ENCODE measurements at places on chromosomes 2 and 18.

GRCh38 chr2:43107679-43108078 is 118.7 kb downstream of the ZFP36L2 start:
- no peak for DNase-seq

GRCh38 chr2:30239986-30240752 is 8.8 kb downstream of the LBH start:
- DNase-seq: no peak

GRCh38 chr2:179272406-179273192 is 8.0 kb upstream of the SESTD1 start:
- DNase-seq: no peak

DNA sequence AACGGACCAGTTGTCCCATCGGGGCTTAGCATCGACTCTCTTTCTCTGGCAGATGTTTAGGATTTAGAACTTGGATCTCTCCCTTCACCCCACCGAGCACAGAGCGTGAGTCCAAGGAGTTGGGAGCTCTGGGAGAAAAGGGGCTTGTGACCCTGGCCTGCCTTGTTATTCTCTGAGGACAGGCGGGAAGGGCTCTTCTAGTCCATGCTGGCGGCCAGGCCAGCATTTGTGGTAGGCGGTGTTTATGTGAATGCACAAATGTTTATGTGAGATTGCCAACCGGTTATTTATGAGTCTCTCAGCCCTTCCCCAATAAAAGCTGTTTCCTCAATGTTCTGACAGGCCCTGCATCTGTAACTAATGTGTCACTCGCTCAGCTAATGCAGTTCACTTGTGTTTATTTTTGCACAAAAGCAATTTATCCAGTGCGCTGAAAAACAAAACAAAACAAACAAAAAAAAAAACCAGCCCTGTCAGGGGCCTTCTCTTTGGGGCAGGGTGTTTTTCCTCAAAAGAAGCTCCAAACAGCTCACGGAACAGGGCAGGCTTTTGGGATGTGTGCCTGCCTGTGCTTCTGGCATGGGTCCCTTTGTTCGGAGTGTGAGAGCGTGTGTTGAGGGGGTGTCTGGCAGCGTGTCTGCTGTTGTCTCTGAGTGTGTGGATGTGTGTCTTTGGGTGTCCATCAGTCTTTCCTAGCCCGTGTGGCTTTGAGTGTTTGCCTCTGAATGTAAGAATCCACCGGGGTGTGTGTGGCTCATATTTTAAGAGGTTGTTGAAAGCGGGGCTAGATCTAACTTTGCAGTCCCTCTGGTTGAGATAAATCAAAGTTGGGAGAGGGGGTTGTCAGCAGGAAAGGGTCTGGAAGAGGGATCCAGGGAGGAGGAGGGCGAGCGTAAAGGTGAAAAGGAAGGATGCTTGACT is 52.8 kb upstream of the HAAO start:
- no peak for DNase-seq

GRCh38 chr2:11761259-11761658 is 14.8 kb downstream of the LPIN1 start:
- DNase-seq: no peak

- no peak for DNase-seq
Measured at GRCh38 chr2:152525277-152525838, 190.4 kb downstream of the FMNL2 start.

- DNase-seq: no peak
Measured at GRCh38 chr18:12410081-12410481, 2.4 kb downstream of the PRELID3A start.

DNA sequence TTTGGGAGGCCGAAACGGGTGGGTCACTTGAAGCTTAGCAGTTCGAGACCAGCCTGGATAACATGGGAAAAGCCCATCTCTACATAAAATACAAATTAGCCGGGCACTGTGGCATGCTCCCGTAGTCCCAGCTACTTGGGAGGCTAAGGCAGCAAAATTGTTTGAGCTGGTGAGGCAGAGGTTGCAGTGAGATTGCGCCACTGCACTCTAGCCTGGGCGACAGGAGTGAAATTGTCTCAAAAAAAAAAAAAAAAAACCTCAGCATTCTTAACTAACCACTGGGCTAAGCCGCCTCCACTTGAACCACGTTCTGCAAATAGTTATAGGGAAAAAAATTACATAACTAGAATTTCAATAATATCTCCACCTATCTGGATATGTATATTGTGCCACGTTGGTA is 2.3 kb downstream of the FOXI3 start:
- DNase-seq: no peak

DNA sequence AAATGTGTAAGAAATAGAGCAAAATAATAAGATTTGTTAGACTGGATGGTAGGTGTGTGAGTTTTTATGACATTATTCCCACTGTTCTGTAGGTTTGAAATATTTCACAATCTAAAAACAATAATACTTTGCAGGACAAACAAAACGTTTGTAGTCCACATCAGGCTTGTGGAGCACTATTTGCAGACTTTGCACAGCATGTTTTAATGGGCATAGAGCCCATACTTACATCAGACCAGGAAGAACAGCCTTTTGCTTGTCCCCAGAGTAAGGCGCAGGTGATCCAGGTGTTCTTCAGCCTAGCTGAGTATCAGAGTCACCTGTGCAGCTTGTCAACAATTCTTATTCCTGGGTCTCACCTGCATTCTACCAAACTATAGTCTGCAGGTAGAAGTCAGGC is 9.1 kb upstream of the STK39 start:
- DNase-seq: no peak

DNA sequence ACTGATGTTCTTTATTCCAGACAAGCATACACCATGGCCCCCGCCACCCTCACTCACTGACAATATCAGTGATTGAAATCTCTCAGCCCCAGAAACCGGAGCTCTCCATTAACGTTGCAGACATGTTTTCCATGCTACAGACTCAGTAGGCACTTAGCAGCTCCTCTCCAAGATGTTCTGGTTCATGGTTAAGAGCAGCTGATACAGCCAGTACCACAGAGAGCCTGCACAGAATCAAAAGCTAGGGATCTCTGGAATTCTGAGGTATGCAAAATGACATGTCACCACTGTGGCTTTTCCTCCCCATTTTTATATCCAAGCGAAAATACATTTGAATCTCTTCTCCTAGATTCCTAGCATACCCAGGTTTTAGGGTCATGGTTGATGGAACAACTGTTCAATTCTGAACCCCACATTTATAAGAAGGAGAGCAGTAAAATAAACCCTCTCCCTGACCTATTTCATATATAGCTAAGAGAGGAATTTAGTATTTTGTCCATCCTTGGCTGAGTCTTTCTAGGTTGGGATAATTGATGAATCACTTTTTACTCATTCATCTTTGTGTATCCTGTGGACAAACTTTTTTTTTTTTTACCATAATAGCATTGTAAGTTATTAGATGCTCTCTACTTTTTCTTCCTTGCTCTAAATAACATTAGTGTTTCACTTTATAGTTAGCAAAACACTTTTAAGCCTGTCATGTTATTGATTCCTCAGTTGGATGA is 488.4 kb upstream of the PIK3C3 start:
- DNase-seq: no peak

DNA sequence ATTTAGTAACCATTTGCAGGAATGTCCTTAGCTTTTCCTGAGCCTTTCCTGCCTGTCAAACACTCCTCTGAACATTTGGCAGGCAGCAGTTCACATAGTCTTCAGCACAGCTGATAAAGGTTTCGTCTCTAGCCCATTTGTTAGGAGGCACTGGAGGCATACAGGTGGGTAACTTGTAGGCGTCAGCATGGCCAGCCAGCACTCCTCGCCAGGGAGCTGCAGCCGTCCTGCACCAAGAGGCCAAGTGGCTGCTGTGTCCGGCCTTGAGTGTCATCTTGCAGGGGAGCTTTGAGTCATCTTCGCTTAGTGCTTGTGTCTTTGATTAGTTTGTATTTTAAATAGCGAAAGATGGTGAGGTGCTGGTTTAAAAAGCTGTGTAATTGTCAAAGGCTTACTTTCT is 120.3 kb upstream of the NFATC1 start:
- DNase-seq: no peak

GRCh38 chr2:238261718-238262375 is 22.0 kb upstream of the HES6 start:
- no peak for DNase-seq

DNA sequence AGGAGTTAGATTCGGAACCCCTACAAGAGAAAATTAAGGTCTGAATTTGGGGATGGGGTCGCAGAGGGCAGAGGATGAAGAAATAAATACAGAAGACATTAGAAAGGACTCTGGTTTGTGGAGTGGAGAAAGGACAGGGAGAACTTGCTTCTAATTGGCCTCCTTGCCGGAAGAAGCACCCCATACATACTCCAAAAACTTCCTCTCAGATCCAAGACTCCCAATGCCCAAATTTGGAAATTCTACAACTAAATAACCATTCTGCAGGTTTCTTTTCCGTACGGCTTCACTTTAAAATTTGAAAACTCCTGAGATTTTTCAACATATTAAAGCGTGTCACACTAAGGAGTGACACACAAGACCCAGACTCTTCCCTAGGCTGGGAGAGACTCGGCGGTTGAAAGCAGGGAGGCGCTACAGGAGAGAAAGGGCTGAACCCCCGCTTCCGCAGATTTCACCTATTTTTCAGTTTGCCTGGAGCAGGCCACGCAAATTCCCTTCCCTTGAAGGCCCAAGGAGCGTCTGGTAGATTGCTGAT is 478 bp downstream of the CLHC1 start:
- no peak for DNase-seq

DNA sequence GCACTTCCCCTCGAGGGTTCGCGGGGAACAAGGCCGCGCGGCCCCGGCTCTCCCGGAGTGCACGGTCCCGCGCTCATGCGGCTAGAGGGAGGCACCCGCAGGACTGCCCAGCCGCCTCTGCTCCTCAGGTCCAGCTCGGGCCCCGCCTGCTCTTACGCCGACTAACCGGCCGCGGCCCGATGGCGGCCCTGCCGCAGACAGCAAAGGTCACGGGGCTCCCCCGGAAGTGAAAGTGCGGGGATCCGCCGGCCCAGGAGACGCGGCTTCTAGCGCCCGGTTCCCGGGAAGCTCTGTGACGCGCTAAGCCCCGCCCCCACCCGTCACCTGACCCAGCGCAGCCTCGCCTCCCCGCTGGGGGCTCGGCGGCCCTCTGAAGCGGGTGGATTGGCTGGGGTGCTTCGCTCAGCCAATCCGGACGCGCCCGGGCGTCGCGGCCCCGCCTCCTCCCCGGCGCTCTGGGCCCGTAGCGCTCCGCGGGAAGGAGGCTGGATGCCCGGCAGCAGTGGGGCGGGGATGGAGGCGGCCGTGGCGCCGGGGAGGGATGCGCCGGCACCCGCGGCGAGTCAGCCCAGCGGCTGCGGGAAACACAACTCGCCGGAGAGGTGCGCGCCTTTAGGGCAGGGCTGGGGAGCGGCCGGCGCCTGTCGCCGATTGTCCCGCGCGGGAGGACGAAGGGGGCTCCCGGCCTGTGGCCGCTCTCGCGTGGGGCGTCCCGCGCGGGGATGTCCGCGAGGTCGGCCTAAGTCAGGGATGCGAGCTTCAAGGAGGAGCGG is at the start of gene SCLY:
Gene SCLY (plus strand): TSS at position 460 of the 773 bp plus-strand sequence. CDS start 54 bp downstream, at position 514.
- DNase-seq: peak; percentile 94

DNA sequence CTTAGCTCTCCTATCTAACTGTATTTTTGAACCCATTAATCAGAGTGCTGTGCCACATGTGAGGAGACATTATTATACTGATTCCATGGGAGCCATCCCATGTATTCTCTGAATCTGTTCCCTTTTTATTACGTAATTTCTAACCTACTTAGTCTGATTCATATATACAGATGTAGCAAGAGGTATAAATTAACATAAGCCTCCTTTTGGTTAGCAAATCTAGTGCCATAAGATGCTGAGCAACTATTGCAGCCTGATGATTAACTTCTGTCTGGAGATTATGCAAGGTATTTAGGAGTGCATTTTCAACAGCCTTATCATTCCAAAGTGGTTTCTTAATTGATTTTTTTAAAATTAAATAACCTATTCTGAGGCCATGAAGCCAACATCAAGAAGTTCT is 114.1 kb upstream of the MSH2 start:
- no peak for DNase-seq

GRCh38 chr2:198052741-198053140 is 248.3 kb downstream of the PLCL1 start:
- DNase-seq: no peak

GRCh38 chr18:75088021-75088506 is 120.9 kb downstream of the PTGR3 start:
- no peak for DNase-seq

GRCh38 chr2:174028935-174029334 is 63.8 kb upstream of the SP3 start:
- no peak for DNase-seq

- DNase-seq: no peak
Measured at GRCh38 chr2:128805237-128805636, 486.6 kb upstream of the HS6ST1 start.

- no peak for DNase-seq
Measured at GRCh38 chr2:37343537-37344434, 644 bp upstream of the QPCT start.

DNA sequence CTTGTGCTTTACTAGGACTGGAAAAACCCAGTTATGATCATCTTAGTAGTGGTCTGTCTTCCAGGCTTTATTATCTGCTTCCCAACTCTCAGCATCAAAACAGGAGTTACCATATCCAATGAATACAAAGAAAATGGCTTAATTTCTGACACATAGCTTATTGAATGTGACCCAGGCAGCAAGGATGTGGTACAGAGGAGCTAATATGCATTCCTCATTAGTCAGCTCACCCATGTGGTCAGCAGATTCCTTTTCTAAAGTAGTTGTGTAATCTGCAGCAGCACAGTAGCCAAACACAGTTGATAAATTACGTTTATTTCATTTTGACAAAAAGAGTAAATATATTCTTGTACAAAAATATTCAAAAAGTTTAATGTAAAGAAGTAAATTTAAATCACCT is 43.6 kb downstream of the TSPYL6 start:
- DNase-seq: no peak

DNA sequence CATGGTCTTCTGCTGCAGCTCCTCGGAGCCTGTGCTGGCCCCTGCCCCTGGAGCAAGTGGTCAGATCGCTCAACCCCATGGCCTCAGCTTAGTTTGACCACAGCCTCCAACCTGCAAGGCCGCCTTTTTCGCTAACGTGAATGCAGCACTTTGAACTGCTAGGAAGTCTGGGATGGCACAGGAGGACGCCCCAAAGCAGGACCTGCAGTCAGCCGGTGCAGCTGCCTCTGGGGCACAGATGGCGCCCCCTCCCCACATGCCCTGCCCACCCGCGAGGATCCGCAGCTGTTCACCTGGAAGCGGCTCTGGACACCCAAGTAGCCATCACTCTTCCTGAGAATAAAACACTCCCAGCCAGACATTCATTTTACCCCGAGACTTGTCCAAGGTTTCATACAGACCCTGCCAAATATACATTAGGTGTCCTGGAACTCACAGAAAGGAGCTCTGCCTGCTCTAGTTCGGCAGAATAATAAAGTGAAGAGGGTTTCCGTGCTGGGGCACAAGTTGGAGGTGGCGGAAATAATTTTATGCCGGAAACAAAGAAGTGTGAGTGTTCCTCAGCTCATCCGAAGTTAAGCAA is 510.1 kb downstream of the EIPR1 start:
- DNase-seq: no peak

DNA sequence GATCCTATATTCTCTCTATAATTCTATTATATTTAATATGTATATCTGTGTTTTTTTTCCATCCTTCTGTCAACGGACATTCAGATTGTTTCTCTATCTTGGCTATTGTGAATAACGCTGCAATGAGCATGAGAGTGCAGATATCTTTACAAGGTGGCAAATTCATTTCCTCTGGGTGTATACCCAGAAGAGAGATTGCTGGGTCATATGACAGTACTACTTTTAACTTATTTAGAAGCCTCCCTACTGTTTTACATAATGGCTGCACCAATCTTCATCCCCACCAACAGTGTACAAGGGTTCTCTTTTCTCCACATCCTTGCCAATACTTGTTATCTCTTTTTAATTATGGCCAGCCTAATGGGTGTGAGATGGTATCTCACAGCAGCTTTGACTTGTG is 66.5 kb downstream of the TSPYL6 start:
- DNase-seq: no peak

Data from stimulated activated CD4-positive, alpha-beta T cell treated with anti-CD3 and anti-CD28 coated beads, Interleukin-12 subunit alpha, Interleukin-12 subunit beta, amount 100 ng/mL, for 48 hours (primary cell).